EL (cell line): ENCODE measurements at places on chromosomes 2 and 18.

GRCh38 chr2:236571145-236571544 is 1.5 kb downstream of the ACKR3 start:
- no peak for DNase-seq

GRCh38 chr2:179224361-179224760 is 40.3 kb downstream of the SESTD1 start:
- no peak for DNase-seq

DNA sequence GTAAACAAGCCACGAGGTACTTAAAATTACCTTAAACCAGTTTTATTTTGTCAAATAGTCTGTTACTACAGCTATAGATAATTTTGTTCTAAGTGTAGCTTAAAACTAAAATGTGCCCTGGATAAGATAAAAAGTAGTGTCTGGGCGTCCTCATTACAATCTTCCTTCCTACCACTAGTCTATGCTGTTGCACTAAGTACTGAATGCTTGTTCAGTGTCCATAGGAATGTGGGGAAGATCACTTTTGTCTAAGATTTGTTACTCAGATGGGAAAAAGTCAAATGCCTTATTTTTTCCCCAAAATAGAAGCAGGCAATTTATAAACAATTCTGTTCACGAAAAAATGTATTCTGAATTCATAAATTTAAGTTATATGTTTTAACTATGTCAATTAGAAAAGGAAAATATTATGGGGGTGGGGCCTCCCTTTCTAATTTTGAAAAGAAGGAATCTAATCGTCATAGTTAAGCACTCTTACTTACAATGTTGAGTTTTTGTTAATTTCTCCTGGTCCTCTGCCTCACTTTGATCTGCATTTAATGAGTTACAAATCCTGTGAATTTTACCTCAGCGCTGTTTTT is 140.4 kb upstream of the VRK2 start:
- peak; percentile 62 for DNase-seq

GRCh38 chr18:79789091-79789891 is 8.4 kb upstream of the KCNG2 start:
- DNase-seq: no peak

GRCh38 chr2:48932667-48933066 is 177.1 kb upstream of the LHCGR start:
- DNase-seq: no peak
